ENCODE measurements at places on chromosomes 2 and 18. TPM values are rescaled to one million over a fixed set of nuclear protein-coding genes. Genes with fewer than 3 reads are reported as not detected.
A peak's percentile ranks its signal among the peaks of the same experiment; 100 is the strongest.

The UGT1A8 gene
- total RNA-seq = not detected

The UGT1A3 gene
- not detected for total RNA-seq

DNA sequence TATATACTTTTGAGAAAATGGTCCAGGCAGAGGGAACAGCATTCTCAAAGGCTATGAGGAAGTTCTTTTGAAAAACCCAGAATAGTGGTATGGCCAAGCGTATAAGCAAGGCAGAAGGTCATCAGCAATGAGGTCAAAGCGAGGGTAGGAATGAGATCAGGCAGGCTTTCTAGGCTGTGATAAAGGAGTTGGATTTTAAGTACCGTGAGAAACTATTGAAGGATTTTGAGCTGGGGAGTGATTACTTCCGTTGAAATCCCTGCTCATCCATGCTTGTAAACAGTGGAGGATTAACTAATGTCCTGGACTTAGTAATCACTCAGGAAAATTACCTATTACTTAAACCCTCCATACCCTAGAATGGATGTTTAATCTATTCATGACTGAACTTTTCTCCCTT is 50.2 kb downstream of the EMILIN2 start:
- H3K4me1 ChIP-seq = peaks cover 3% of the 10 kb centered on the region
- H3K27me3 ChIP-seq = no peaks in the 10 kb centered on the region
- DNase-seq = no peak
- peaks cover 2% of the 10 kb centered on the region for H3K36me3 ChIP-seq
- no peak overlapping the region for H3K27ac ChIP-seq
- no peak overlapping the region for H3K4me3 ChIP-seq

The EHD3 gene
- 1.1 TPM for total RNA-seq

DNA sequence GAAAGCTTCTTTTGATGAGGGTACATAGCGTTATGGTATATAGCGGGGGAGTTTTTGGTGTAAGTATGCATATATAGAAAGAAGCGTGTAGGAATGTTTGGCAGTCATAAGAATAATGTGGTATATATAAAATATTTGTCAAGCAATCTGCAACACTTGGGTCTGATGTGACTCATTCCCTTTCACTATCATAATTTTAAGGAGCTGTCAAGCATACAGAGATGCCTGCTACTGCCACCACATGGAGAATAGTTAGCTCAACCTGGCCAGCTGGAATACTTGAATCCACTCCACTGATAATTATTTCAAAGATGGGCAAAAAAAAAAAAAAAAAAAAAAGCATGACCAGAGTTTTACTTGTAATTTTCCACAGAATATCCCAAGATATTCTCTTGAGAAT is 559.8 kb upstream of the REG3G start:
- H3K36me3 ChIP-seq = no peaks in the 10 kb centered on the region
- H3K27me3 ChIP-seq = no peaks in the 10 kb centered on the region
- H3K27ac ChIP-seq = no peak overlapping the region
- H3K4me3 ChIP-seq = no peak overlapping the region

DNA sequence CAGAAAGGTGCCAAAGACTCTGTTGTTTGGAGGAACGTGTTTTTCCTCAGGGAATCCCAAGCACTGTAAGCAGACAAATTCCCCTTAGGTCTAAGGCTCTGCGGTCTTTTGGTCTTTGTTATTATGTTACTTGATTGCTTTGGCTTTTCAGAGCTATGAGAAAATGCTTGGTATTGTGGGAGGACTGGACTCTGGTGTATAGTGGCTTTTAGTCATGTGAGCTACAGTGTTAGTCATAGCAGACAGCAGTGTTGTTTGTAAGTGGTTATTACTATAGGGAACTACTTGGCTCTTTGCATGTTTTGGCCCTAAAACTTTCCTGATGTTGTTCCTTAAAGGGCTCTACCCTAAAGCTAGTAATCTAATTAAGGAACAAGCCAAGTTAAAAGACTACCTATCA is 956.2 kb upstream of the LRATD1 start:
- no peak for DNase-seq
- H3K4me3 ChIP-seq = no peak overlapping the region
- H3K27ac ChIP-seq = no peak overlapping the region
- no peaks in the 10 kb centered on the region for H3K4me1 ChIP-seq
- no peaks in the 10 kb centered on the region for H3K27me3 ChIP-seq
- no peaks in the 10 kb centered on the region for H3K36me3 ChIP-seq

The ABCG5 gene
- not detected for total RNA-seq

The TGFBRAP1 gene
- total RNA-seq = 22.2 TPM

DNA sequence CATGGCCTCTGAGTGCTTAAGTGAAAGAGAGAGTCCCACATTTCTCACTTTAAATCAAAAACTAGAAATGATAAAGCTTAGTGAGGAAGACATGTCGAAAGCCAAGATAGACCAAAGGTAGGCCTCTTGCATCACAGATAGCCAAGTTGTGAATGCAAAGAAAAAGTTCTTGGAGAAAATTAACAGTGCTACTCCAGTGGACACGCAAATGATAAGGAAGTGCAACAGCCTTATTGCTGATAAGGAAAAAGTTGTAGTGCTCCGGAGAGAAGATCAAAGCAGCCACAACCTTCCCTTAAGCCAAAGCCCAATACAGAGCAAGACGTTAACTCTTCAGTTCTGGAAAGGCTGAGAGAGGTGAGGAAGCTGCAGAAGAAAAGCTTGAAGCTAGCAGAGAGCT is 32.1 kb downstream of the PSMD1 start:
- no peak overlapping the region for H3K4me3 ChIP-seq
- no peaks in the 10 kb centered on the region for H3K27me3 ChIP-seq
- no peak overlapping the region for H3K27ac ChIP-seq
- no peak for DNase-seq
- H3K4me1 ChIP-seq = no peaks in the 10 kb centered on the region
- H3K36me3 ChIP-seq = peaks cover 42% of the 10 kb centered on the region

The RNF152 gene
- 0.09 TPM for total RNA-seq

- no peaks in the 10 kb centered on the region for H3K27me3 ChIP-seq
- H3K4me3 ChIP-seq = no peak overlapping the region
- H3K36me3 ChIP-seq = peaks cover 62% of the 10 kb centered on the region
- H3K27ac ChIP-seq = peak overlapping the region; percentile 4
- H3K4me1 ChIP-seq = peaks cover 65% of the 10 kb centered on the region
- no peak for DNase-seq
Observed at GRCh38 chr2:230751062-230751461, 38.4 kb downstream of the CAB39 start.

Data from activated CD8-positive, alpha-beta memory T cell treated with anti-CD3 and anti-CD28 coated beads, Interleukin-2, amount 10 ng/mL, durations not matched to agents 7 days and 5 days (primary cell).